ENCODE measurements at places on chromosomes 7 and 10.

DNA sequence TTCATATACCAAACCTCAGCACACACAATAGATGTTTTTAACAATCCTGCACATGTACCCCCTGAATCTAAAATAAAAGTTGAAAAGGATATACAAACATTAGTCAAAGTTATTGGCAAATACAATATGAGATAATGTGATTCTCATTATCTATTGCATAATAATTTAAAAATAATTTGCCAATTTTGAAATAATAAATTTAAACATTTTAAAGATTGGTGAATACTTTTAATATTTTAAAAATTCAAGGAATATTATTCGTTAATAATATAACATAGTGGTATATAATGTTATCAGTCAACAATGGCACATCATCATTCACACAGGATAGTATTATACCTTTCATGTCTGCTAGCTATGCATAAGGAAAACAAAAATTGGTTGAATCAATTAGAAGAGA lies 207.0 kb upstream of the SP8 start:
- no peak for DNase-seq

GRCh38 chr10:22346096-22346661 lies 883 bp downstream of the SPAG6 start:
- DNase-seq = no peak

- no peak for DNase-seq
These were observed 37.3 kb downstream of the CYP17A1 start for GRCh38 chr10:102799691-102800471.

GRCh38 chr10:58013406-58013805 lies 254.3 kb downstream of the IPMK start:
- DNase-seq = no peak

- no peak for DNase-seq
These were observed 320.2 kb downstream of the ELMO1 start for GRCh38 chr7:37128327-37129034.

GRCh38 chr10:42827201-42827600 lies 44.6 kb downstream of the BMS1 start:
- DNase-seq = no peak

DNA sequence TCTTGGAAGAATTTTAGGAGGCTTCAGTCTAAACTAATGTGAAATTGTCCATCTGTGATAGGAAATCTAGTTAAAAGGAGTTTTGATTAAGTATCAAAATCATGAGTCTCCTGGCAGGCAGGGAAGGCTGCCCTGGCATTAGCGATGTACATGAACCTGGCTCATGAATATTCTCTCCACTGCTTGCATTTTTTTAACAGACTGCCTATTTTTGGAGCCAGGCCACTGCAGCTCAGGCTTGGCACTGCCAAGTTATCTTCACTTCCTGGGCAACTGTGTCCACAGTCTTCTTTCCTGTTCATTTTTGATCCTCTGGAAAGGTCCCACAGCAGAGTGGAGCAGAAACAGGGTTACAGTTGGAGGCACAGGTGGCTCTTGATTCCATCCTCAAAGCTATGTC lies 7.0 kb downstream of the GPR26 start:
- no peak for DNase-seq

DNA sequence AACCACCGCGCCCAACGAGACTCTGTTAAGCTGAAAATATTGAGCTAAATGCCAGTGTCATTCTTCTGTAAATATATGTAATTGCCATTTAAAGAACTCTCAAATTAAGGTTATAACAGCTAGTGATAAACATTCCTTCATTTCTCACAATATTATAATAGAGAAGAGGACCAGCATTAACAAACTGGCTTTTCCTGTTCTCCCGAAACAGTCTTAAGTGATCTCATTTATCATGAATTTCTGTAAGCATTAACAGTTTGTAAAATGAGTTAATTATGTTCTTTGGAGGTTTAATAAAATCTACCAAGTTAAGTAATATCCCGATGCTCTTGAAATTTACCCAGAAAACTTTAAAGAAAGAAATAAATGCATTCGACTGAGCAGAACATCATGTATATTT lies 352.8 kb downstream of the KCNMA1 start:
- no peak for DNase-seq

All from NCI-H2107 (cell line).